ENCODE measurements at places on chromosomes 5 and 9.

DNA sequence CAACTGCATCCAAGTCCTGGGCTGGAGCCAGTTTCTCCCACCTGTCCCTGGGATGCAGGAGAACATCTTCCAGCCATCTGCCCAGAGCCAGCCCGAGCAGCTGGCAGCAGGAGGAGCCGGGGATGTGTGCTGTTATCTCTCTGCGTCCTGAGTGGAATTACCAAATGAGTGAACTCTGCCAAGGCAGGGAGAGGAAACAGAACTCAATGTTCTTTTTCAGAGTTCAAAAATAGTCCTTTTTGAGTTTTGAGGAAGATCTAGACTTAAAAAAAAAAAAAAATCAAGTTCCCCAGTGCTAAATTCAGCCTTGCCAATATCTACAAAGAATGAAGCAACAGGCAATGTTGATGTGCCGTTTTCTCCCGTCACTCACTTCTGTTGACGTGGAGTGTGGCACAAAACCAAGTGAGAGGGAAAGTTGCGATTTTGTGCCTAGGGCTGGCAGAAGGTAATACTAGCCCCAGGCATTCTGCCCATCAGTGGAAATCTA lies 56.2 kb downstream of the TMOD1 start:
- DNase-seq, result no peak

GRCh38 chr5:156598964-156599363 lies 251.1 kb upstream of the PPP1R2B start:
- DNase-seq, result no peak

DNA sequence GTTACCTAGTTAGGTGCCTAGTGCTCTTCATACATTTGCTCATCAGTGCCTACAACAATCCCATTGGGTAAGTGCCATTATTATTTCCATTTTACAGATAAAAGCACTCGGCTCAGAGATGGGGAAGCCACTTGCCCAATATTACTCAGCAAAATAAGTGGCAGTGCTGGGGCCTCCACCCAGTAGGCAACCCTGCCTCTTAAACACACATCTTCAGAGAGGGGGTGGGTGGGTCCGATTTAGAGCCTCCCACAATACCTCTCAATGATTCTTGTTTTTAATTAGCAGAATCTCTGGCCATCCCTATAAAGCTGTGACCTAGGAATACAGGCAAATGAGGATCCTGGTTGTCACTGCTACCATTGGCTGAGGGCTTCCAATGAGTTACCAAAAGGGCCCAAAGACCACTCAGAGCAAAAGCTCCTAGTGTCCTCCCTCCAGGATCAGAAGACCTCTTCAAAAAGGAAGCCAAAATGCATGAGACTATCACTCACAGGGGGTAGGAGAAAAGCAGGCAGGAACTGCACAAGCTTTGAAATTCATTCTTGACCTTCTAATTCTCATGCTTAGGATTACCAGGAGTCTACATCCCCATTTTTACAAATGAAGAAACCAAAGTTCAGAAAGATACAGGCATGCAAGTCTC lies 36.1 kb upstream of the UBE2D2 start:
- DNase-seq, result no peak

DNA sequence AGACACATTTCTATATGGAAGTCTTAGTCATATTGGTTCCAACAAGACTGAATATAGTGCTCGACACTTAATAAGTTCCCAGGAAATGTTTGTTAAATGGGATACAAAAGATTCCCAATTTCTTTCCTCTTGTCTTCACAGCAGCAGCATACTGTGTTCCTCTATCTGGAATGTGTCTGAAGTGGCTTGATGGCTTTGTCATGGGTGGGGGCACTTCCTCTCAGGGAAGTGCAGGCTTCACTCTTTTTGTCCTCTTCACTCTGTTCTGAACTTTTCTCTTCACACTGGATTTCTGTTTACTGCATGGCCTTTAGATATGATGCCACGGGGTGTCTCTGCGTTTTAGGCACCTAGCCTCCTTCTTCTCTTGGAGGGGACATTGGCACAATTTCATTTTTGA lies 127.7 kb upstream of the C9orf72 start:
- no peak for DNase-seq

DNA sequence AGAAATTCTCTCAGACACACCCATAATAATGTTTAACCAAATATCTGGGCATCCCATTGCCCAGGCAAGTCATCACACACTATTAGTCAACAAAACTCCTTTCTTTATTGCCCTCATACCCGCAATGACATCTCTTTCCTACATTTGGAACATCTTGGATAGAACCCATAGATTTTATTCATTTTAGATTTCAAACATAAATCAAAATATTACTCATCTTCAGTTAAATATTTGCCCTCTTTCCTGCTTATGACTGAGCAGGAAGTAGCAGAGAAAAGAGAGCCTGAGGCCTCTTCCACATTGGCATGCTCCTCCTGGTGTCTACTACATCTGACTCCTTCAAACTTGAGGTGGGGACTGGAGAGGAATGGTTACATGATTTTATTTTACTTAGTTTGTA lies 592.0 kb downstream of the CHSY3 start:
- DNase-seq, result no peak

DNA sequence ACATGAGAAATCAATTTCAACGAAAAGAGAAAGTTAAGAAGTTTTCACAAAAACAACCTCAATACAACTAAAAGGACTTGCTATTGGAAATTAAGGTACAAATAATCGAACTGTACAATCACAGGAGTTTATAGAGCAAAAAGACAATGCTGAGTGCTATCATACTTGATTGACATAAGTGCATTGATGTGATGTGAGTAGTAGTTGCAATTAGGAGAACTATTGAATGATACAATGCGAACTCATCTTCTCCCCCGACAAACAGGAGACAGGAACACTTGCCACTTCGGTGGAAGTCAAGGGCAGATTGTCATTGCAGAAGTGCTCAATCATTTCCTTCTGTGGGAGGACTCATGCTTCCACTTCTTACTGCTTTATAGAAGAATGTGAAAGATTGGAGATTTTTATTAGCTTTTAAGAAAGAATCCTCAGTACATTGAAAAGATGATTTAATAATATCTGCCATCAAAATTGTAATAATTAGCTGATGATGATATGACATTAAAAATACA lies 276.6 kb upstream of the MPDZ start:
- no peak for DNase-seq

DNA sequence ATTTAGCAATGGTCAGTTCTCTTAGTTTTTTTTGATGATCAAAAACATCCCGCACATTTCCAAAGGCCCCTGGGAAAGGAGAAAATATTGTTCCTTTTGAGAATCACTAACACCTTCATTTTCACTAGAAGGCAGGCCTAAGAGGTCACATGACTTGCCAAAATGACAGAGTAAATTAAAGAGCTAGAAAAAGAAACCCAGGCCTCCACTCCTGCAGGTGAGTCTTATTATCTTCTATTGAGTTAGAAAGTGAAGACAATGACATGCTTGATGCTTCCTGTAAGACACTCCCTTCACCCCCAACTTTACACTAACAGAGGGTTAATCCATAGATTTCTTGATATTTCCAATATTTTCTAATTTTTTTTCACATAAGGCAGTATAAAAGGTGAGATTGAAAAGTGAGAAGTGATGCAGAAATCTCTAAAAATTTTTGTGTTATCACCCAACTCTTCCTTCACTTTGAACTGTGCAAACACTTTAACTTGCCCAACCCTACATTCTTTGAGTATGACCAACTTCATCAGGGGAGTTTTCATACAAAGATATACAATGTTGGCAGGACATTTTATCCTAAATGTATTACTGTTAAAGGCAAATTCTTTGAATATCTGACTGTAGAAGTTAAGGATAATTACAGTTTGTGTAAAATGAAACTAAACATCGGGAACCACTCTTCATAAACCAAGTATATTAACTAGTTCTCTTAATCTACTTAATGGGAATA lies 57.1 kb downstream of the SUB1 start:
- no peak for DNase-seq

DNA sequence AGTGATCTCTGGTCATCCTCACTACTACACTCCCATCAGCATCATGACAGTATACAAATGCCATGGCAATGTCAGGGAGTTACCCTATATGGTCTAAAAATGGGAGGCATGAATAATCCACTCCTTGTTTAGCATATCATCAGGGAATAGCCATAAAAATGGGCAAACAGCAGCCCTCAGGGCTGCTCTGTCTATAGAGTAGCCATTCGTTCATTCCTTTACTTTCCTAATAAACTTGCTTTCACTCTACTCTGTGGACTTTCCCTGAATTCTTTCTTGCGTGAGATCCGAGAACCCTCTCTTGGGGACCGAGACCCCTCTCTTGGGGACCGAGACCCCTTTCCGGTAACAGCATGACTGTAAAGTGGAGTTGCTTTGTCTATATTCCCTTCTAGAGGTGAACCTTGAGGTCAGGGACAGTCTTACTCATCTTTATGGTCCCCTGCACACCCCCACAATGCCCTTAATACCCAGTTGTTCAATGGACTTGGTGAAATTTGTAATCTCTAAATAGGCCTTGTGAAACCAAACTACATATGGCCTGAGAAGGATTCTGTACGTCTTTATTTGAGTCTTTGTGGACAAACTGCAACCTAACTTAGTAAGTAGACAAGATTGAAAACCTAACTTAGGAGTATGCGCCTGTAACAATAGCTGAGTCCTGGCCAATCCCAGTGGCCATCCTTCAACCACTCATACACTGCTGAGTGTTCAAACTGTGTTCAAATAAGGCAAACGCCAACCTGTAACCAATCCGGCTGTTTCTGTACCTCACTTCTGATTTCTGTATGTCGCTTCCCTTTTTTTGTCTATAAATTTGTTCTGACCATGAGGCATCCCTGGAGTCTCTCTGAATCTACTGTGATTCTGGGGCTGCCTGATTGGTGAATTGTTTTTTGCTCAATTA lies 32.3 kb upstream of the UBTD2 start:
- DNase-seq, result no peak

DNA sequence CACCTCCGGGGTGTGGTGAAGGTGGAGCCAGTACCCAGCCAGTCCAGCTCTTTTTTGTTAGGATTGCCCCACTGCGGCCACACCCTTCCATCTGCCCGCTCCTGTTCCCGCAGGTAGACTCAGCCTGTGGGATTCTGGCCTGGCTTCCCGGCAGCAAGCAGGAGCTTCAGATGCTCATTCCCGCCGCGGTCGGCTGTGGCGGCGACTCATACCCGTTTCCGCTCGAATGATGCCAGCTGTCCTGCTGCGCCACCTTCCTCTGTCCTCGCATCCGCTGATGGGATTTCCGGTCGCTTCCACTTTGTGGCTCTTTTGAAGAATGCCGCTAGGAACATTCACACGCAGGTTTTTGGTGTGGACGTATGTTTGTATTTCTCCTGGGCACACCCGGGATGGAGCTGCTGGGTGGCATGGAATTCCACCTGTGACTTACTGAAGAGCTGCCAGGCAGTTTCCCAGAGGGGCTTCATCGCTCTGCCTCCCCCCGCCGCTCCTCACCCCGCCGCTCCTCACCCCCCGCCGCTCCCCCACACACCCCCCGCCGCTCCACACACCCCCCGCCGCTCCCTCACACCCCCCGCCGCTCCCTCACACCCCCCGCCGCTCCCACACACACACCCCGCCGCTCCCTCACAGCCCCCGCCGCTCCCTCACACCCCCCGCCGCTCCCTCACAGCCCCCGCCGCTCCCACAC lies 60.3 kb downstream of the TENT4A start:
- no peak for DNase-seq

GRCh38 chr5:62450259-62450658 lies 37.7 kb downstream of the IPO11 start:
- no peak for DNase-seq

DNA sequence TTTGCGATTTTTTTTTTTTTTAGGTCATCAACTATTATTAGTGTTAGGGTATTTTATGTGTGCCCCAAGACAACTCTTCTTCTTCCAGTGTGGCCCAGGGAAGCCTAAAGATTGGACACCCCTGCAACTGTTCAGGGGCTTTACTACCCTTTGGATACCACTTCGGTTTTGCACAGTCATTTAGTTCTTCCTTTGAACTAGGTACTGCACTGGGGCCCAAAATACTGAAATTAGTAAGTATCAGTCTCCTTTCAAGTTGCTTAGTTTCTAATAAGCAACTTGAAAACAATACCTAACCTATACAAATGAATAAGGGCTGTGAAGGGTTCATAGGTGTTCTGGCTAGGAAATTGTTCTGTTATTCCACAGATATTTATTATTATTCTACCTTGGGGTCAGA lies 45.3 kb downstream of the CWC27 start:
- DNase-seq, result no peak

- DNase-seq, result no peak
These were observed 267.1 kb upstream of the EFNA5 start for GRCh38 chr5:107937651-107938355.
